ENCODE measurements at places on chromosomes 6 and 20.

DNA sequence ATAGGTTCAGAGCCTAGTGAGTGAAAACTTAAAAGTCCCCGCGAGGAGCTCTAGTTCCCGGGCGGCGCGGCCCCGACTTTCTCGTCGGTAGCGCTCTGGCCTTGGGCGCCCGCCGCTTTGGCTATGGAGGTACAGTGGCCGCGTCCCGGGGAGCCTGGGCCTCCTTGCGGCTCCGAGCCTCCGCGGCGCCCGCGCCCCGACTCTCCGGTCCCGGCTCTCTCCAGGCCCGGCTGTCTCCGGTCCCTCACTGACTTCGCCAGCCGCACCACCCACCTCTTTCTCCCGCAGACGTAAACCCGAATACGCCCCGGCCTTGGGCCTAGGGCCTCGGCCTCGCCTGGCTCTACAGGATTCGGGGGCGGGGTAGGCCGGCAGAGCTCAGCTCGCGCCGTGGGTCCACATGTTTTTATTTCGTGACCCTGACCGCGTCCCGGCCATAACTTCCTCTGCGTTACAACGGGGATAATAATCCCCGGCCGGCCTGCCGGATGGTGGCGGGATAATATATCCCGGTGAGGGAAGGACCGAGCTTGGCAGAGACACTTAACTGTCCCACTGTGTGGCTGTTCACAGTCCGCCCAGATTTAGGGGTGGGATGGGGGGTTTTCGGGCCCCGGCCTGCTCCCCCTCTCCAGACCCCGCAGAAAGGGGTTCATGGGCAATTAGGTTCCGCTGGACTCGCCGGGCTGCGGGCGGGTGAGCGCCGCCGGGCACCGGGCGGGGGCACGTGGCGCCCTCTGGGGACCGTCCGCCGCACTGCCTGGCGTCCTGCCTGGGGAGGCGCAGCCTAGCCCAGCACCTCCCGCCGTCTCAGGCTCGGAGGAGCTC lies 10.0 kb upstream of the TBX18 start:
- no peak for DNase-seq

GRCh38 chr20:14919501-14920081 lies 582.2 kb upstream of the FLRT3 start:
- no peak for DNase-seq

GRCh38 chr20:37567331-37567665 lies 39.6 kb upstream of the BLCAP start:
- DNase-seq, result no peak

GRCh38 chr6:168541307-168541706 lies 100.3 kb downstream of the SMOC2 start:
- no peak for DNase-seq

DNA sequence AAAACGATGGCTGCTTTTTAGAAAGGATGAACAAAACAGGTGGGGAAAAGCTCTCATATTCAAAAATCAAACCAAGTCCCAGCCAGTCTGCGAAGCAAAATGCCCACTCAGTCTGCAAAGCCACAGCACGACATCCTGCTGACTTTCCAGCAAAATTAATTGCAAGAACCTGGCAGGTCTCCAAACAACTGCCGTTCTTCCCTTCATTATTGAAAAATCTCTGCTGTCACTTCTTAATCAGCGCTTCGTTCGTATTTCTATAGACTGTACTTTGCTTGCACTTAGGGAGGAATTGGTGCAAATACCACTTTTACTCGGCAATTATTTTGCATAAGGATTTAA lies 222.4 kb downstream of the CBLN4 start:
- no peak for DNase-seq

DNA sequence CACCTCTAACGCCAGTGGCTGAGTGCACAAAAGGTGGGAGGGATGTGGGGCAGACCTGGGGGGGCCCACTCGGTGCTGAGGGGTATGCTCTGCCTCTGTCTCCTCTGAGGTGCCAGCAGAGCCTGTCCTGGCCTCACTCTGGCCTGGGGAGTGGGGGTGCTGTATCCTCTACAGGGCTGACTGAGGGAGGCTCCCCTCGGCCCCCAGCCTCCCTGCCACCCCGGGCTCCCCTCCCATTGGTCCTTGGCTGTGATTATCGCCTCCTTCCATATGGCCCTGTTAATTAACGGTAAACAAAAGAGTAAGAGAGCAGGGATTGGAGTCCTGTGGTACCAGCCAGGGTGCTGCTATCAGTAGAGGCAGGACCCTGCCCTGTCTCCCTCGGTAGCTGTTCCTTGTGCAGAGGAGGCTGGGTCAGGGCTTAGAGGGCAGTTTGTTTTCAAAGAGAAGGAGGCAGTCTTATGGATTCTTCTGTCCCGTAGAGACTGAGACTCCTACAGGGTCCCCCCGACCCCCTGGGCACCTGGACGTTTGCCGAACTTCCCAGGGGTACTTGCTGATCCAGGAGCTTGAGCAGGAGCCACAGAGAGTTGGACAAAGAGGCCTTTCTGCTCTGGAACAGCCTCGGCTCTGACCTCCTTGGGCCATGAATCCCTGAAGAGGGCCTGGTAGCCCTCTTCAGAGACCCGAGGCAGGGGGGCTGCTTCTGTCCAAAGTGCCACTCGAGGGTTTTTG lies 1.8 kb downstream of the MYT1 start:
- no peak for DNase-seq

Data from effector memory CD8-positive, alpha-beta T cell (primary cell).